NCI-H146 (cell line): ENCODE measurements at places on chromosomes 2 and 18.

GRCh38 chr2:96100893-96101304 lies 15.5 kb downstream of the ADRA2B start:
- no peak for DNase-seq

DNA sequence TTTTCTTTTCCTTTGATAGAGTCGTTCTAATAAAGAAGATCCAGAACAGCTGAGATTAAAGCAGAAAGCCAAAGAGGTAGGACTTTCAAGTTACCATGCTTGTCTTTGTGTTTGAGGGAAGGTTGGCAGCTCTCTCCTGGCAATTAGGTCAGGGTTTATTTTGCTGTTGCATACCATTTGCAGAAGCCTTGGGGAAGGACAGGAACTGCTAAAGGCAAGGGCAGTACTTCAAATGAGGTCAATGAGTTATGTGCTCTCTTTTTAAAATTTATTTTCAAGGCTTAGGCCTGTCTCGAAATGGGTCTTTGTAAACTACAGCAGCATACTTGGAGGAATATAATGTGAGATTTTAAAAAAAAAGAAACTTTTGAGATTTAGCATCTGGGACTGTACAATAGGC lies 108.9 kb downstream of the TAF4B start:
- no peak for DNase-seq

DNA sequence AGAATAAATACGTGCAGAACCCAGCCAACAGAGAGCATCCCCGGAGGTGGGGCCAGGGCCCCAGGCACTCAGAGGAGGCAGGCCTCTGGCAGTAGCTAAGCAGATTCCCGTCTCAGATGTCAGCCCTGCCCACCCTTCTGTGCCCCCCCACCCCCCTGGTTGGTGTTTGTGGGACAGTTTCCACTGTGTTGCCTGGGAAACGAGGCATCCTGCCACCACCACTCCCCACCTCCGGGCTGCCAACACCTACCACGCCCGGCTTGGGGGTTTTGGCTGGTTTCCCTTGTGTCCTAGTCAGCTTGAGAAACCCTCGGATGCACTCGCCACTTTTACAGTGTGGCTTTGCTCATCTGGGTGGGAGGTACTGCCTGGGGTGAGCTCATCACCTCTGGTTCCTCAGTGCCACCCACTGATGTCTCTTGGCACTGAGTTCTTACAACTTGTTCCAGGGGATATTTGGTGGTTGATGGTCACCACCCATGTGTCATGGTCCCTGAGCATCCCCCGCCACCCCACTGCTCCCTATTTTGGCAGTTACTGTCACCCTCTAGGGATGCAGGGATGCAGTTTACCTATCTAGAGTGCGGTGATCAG lies 72.4 kb upstream of the YWHAQ start:
- peak; percentile 29 for DNase-seq

GRCh38 chr2:195613922-195614321 lies 43.1 kb upstream of the SLC39A10 start:
- DNase-seq, result no peak

- no peak for DNase-seq
Measured at GRCh38 chr2:170022692-170023091, 155.3 kb upstream of the MYO3B start.

DNA sequence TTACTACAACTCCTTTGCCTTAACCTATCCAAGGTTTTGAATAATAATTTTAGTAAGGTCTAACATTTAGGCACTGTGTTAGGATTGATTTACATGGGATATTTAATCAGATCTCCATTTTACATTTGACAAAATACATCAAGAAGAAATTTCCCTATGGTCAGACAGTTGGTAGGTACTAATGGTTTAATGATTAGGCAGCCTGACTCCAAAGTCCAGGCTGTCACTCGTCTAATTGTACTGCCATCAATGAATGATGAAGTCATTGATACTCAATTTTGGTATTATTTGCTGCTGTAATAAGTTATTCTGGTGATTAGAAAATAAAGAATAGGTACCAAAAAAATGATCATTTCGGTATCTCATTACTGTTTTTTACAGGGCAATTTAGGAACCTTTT lies 14.1 kb downstream of the BBS5 start:
- DNase-seq, result no peak

DNA sequence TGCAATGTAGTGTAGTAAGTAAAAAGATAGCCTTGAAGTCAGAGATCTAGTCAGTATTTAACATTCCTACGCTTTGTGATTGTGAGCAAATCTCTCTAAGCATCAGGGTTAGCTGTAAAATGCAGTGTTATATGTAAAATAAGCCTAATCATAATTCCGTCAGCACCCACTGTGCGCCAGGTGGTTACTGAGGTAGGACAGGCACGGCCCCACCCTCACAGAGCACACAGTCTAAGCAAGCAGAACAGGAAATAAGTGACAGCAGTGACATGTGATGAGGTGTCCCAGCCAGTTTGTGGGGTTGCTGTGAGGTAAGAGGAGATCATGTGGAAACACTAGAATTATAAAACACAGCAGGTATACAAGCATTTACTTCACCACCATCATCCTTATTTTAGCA lies 267.1 kb downstream of the ICOS start:
- DNase-seq, result no peak

GRCh38 chr18:2984703-2985261 lies 28.2 kb downstream of the LPIN2 start:
- DNase-seq, result no peak

GRCh38 chr18:11553098-11553940 lies 56.1 kb upstream of the SLC35G4 start:
- DNase-seq, result peak; percentile 33

- DNase-seq, result no peak
Measured at GRCh38 chr2:134087371-134087921, 166.4 kb upstream of the MGAT5 start.

GRCh38 chr2:226077031-226077430 lies 677.5 kb downstream of the NYAP2 start:
- no peak for DNase-seq

DNA sequence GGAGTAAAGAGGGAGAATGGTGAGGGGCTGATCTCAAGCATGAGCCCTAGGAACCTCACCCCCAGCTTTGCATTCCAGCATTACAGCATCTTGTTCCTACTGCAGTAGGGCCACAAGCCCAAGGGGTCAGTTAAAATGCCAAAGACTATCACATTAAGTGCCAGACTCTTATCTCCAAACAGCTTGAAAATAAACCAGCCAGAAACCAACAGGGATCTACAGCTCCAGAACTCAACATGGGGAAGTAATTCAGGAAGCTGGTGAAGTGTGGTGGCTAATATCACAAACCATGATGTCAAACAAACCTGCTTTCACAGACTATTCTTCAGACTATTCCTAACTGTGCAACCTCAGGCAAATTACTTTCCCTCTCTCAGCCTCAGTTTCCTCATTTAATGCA lies 278.3 kb downstream of the TNS1 start:
- no peak for DNase-seq

DNA sequence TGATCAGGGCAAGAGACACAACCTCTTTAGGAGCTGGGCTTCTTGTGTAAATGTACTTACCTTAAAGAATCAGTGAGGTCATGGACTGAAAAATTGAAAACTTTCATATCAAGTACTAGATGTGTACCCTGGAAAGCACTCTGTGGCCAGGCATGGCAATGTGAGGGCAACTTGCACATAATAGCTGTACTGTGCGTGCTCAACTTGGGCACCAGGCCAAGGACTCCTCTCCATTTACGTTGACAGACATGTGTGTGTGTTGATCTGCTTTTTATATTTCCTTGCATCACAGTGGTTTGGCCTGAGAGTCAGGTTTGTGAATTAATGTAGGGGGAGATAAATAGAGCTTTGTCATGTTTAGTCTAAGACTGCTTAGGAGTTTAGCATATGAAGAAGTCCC lies 669.5 kb upstream of the REG3G start:
- DNase-seq, result no peak

GRCh38 chr2:48756289-48756688 lies 765 bp upstream of the LHCGR start:
- no peak for DNase-seq

DNA sequence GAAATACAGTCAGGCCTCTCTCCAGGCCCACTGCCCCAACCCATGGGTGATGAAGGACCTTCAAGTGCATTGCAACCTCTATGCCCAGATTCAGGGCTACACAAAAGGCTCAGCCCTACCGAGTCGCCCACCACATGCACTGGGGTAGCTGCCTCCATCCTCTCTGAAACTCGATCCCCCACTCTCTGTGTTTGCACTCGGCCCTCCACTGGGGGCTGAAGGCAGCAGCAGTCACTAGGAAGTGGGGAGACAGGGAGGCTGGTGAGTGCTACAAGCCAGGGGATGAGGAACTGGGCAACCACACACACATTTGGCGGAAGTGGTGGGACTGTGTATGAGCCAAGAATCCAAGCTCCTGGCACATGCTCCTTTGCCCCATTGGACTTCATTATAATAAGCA lies 94.6 kb downstream of the CERS6 start:
- DNase-seq, result peak; percentile 1

- no peak for DNase-seq
Measured at GRCh38 chr18:50117863-50118262, 77.1 kb downstream of the MYO5B start.

DNA sequence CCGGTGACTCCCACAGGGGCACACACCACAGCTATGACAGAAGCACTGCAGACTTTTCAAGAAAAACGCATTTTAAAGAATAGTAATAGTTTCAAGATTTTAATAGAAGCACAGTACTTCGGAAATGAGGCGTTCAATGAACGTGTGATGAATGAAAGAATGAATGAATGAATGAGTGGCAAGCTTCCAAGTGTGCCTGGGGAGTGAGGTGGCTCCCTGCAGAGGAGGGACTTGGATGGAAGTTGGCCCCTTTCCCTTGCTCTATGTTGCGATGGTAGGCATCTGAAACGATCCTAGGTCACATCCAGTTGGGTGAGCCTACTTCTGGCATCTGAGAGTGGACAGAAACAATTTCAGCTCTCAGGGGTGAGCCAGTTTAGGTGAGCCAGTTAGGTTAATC lies 65.6 kb downstream of the NCKAP5 start:
- DNase-seq, result no peak

- peak; percentile 32 for DNase-seq
Measured at GRCh38 chr2:9554921-9555296, 721 bp downstream of the ADAM17 start.

DNA sequence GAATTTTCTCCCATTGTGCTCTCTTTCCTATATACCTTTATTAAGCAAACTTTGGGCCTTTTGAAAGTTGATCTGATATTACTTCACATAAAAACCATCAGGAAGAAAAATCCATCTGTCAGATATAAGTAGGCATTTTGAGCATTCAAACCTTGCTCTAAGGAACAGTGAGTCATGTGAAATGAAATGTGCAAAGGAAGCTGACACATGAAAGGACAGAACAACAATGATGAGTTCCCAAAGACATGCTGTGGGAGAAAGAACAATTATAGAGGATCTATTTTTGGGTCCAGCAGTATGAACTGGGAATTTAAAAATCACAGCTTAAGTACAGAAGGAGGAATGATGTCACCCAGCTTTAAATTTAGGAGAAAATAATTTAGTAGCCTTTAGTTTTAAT lies 18.1 kb downstream of the CALCRL start:
- DNase-seq, result no peak

GRCh38 chr2:45812011-45812500 lies 160.6 kb downstream of the PRKCE start:
- DNase-seq, result no peak

- DNase-seq, result no peak
Measured at GRCh38 chr2:131015764-131016163, 77.5 kb downstream of the FAM168B start.

- no peak for DNase-seq
Measured at GRCh38 chr18:33369711-33370449, 70.6 kb downstream of the CCDC178 start.

GRCh38 chr2:7625392-7626138 lies 708.4 kb downstream of the RNF144A start:
- peak; percentile 84 for DNase-seq

GRCh38 chr2:230982528-230982927 lies 13.4 kb upstream of the SPATA3 start:
- no peak for DNase-seq

DNA sequence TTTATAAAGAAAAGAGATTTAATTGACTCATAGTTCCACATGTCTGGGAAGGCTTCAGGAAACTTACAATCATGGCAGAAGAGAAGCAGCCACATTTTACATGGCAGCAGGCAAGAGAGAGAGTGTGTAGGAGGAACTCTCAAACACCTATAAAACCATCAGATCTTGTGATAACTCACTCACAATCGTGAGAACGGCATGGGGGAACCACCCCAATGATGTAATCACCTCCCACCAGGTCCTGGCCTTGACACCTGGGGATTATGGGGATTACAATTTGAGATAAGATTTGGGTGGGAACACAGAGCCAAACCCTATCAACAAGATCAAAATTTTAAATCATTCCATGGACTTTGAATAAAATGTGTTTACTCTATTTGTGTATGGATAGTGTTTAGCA lies 575.6 kb downstream of the ADCYAP1 start:
- DNase-seq, result no peak

GRCh38 chr2:193935114-193935513 lies 1721.9 kb upstream of the SLC39A10 start:
- DNase-seq, result no peak

GRCh38 chr2:9004338-9005204 lies 1.1 kb upstream of the MBOAT2 start:
- DNase-seq, result peak; percentile 57

- DNase-seq, result no peak
Measured at GRCh38 chr2:58640042-58640441, 398.9 kb upstream of the FANCL start.

DNA sequence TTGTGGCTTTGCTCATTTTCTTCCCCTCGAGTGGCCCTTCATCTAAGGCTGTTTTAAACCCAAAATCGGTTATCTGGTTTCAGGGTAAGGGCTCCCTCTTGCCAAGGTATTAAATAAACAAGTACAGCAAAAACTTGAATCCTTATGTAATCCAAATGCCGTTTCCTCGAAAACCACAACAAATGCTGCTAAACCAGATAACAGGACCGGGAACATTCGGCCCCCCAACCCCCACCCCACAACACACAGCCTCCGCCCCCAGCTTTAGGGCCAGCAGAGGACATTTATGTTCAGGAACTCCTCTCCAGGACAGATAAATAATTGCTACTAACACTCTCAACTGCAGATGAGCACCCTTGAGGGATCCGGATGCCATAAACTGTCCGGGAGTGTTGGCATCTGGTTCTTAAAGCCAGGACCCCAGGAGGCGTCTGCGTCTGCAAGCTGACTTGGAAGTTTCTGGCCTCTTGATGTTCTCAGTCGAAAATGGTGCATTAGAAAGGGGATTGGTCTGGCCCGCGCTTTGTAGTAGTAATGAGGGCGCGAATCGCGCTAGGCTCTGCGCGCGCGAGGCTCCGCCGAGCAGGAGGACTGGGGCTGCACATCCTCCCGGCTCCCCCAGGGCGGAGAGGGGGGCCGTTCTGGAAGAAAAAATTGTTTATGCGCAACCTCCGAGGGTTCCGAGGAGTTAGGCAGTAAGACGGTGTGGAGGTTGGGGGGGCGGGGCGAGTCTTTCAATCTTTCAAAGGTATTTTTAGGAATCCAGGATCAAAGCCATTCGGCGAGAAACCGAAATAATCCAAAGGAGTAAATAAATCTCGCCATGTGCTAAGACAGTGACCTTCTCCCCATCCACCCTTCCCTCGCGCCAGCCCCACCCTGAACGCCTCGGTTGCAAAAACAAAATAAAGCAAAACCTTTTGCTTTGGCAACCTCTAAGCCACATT lies 3.9 kb upstream of the ID2 start:
- DNase-seq, result peak; percentile 87

- no peak for DNase-seq
Measured at GRCh38 chr18:57845605-57846074, 42.5 kb upstream of the ATP8B1 start.

GRCh38 chr2:239590995-239591915 lies 190.4 kb upstream of the HDAC4 start:
- DNase-seq, result no peak

- no peak for DNase-seq
Measured at GRCh38 chr2:76193089-76193488, 482.4 kb upstream of the GCFC2 start.

GRCh38 chr2:214550786-214551185 lies 139.9 kb downstream of the VWC2L start:
- no peak for DNase-seq
